ENCODE measurements at places on chromosomes 12 and 14.

DNA sequence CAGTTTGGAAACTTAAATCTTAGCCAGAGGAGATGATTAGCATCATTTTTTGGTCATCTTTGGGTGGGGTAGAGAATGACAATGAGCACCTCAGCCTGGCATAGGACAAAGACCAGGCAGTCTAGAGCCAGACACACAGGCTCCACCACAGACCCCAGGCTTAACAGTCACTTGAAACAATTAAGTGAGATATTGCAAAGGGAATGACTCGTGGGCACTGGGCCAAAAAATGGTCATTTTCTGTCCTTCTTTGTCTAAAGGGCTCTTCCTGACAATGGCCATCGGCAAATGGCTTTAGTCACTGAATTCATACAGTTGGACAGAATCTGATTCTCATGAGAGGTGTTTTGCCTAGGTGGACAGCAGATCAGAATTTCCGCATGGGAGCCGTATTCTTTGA, 78.0 kb upstream of the DICER1 start:
- DNase-seq, result no peak

- no peak for DNase-seq
These were observed 21.2 kb upstream of the HSPB8 start for GRCh38 chr12:119157528-119157927.

DNA sequence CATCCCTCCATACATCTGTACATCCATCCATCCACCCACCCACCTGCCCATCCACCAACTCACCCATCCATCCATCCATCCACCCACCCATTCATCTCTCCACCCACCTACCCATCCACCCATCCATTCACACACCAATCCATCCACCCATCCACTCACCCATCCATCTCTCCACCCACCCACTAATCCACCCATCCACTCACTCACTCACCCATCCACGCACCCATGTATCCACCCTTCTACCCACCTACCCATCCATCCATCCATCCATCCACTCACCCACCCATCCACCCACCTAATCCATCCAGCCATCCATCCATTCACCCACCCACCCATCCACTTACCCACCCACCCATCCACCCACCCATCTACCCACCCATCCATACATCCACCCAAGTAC, 16.2 kb downstream of the GALNT9 start:
- no peak for DNase-seq

DNA sequence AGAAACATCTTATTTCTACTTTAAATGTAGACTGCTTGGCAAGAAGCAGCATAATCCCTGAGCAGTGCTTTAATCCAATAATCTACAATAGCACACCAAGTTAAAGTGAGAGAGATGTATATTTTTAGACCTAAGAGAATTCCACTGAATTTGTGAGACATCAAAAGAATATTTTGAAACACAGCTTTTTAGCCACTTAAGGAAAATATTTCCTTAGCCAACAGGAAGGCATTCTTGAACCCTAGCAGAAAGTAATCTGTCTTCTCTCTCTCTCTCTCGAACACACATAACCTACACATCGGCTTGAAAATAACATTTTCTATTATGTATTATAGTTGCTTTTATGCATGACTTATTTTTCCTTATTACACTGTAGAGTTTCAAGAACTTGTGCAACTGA, 34.0 kb downstream of the KITLG start:
- DNase-seq, result no peak

DNA sequence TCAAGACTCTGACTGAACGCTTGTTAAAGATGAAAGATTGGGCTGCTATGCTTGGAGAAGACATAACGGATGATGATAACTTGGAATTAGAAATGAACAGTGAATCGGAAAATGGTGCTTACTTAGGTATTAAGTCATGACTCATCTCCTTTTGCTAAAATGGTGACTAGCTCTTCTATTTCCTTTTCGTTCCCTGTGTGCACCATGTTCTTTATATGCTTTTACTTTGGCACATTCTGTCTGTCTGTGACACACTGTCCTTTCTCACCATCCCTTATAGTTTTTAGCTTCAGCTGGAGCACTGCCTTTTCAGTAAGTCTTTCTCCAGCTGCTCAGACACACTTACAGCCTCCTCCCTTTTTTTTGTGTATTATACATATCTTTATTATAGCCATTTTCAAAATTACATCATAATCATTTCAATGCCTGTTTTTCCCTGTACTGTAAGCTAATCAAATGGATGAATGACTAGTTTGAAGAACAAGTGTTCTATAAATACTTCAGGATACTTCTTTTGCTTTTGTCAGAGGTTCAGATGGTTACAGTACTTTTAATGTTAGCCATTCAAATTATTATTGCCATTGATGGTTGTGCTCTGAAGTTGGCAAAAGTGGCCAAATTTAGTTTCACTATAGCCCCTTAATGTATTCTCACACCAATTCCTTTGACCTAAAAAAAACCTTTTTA, 68.6 kb downstream of the MIA2 start:
- no peak for DNase-seq

DNA sequence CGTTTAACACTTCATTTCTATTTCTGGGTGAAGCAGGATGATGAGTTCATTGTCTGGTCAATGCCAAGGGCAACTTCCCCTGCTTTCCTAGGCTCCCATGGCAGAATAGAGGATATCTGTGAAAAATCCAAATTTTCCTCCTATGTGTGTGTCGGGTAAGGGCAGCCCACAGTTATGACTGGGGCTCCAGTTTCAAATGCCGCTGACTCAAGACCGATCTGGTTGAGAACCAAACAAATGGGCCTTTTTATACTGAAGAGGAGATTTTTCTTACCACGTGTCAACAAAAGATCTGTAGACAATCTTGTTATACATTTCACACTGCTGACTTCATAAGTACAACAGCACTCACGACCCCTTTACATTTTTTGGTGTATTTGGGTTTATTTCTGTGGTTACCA, 120.8 kb downstream of the CHST11 start:
- no peak for DNase-seq

- no peak for DNase-seq
These were observed 196.2 kb upstream of the FOXG1 start for GRCh38 chr14:28570391-28570790.

- DNase-seq, result no peak
These were observed 57.3 kb upstream of the E2F7 start for GRCh38 chr12:77122661-77123060.

DNA sequence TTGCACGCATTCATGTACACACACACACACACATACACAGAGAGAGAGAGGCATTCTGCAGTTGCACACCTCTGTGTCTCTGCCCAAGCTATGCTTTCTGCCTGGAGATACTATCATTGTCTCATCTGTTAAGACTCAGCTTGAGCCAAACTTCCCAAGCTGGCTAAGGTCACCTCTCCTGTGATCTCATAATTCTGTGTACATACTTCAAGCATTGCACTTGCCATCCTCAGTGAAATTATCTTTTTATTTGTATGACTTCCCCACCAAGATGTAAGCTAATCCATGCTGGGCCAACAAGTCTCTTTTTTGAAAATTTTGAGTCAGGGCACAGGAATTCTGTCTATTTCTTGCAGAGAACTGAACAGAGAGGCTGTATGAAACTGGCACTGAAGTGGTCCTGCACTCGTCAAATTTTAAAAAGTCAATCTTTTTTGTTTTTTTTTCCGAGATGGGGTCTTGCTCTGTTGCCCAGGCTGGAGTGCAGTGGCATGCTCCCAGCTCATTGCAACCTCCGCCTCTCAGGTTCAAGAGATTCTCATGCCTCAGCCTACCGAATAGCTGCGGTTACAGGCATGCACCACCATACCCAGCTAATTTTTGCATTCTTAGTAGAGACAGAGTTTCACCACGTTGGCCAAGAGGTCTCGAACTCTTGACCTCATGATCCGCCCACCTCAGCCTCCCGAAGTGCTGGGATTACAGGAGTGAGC, 44.3 kb downstream of the TMTC1 start:
- no peak for DNase-seq

DNA sequence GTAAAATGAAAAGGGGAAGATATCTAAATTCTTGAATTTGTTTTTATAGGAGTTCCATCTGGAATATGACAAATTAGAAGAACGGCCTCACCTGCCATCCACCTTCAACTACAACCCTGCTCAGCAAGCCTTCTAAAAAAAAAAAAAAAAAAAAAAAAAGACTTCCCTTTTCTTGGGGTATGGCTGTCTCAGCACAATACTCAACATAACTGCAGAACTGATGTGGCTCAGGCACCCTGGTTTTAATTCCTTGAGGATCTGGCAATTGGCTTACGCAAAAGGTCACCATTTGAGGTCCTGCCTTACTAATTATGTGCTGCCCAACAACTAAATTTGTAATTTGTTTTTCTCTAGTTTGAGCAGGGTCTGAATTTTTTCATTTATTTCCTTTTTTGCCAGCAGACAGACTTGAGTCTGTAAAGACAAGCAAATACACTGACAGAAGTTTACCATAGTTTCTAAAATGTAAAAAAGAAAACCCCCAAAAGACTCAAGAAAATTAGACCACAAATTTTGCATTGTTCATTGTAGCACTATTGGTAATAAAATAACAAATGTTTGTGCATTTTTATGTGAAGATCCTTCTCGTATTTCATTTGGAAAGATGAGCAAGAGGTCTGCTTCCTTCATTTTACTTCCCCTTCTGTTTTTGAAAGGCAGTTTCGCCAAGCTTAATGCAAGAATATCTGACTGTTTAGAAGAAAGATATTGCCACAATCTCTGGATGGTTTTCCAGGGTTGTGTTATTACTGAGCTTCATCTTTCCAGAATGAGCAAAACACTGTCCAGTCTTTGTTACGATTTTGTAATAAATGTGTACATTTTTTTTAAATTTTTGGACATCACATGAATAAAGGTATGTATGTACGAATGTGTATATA, 12.1 kb upstream of the KCNMB4 start:
- peak; percentile 85 for DNase-seq

DNA sequence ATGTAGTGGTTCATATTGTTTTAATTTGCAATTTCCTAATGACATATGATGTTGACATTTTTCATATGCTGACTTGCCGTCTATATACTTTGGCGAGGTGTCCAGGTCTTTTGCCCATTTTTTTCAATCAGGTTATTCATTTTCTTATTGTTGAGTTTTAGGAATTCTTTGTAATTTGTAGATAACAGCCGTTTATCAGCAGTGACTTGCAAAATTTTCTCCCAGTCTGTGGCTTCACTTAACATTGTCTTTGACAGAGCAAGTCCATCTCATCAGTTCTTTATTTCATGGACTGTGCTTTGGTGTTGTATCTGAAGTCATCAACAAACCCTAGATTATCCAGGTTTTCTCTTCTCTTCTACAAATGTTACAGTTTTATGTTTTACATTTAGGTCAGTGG, 12.6 kb upstream of the KLHDC2 start:
- DNase-seq, result no peak

GRCh38 chr12:27840229-27840999, 60.4 kb upstream of the MANSC4 start:
- DNase-seq, result no peak

DNA sequence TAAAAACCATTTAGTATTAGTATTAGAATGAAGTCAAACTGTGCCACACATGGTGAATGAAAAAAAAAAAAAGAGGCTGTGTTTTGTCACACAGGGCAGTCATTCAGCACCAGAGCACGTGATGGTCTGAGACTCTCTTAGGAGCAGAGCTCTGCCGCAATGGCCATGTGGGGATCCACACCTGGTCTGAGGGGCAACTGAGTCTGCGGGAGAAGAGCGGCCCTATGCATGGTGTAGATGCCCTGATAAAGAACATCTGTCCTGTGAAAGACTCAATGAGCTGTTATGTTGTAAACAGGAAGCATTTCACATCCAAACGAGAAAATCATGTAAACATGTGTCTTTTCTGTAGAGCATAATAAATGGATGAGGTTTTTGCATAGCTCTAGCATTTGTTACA, 12.2 kb upstream of the BDKRB1 start:
- no peak for DNase-seq

GRCh38 chr12:98471085-98471484, 44.3 kb upstream of the TMPO start:
- DNase-seq, result no peak

DNA sequence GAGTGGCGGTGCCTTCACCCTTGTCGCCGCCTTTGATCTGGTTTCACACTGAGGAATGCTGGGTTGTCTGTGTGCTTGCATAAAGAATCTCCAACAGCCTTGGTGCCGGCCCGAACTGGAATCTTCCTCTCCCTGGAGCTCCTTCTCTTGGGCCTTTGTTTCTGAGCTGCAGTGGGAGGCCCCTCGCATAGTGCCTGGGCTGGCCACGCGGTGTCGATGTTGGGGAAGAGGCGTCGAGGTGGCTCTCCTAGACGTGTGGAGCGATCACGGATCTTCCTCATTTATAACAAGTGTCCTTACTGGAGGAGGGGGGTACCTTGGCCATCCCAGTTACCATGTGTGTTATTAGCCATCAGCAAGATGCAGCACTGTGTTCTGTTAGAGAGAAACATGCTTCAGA, 60.6 kb downstream of the ADGRD1 start:
- no peak for DNase-seq

GRCh38 chr12:52221912-52222457, 11.1 kb upstream of the KRT7 start:
- peak; percentile 85 for DNase-seq

- DNase-seq, result no peak
These were observed 163.4 kb downstream of the SRGAP1 start for GRCh38 chr12:64007853-64008252.

GRCh38 chr12:122395319-122395718, 27.1 kb downstream of the CLIP1 start:
- no peak for DNase-seq

DNA sequence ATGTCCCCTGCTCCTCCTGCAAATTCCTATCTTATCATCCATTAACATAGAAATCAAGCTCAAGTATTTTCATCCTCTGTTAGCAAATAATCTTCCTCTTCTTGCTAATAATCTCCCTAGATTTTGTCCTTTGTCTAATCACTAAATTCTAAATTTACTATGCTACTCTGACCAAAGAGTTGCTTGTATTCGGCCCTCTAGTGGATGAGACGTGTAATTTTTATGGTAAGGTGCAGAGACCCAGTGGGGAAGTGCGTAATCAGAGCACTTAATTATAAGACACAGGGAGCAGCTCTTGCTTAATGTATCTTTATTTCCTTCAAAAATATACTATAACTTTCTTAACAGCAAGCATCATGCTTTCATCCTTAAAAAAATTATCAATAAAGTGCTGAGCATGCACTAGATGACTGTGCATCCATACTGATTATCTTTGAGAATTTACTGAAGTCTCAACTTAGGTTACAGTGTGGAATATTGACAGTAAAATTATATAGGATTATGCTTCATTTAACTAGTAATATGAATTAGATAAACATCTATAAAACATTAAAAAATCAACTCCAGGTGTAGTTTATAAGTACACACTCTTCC, 212.6 kb downstream of the SLC16A7 start:
- DNase-seq, result peak; percentile 81

DNA sequence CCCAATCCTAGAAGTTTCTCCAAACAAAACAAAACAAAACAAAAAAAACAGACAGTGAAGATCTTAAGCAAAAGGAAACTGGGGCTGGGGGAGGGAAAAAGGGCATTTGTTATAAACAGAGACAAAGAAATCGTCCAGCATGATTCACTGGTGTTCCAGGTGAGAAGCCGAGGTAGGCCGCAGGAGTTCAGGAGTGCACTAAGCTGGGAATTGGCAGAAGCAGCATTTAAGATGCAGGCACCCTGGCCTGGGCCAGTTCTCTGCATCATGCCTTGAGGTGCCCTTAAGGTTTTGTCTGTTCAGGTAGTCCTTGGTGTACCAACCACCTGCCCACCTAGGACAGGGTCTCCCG, 11.2 kb downstream of the TBX3 start:
- DNase-seq, result no peak

GRCh38 chr12:108357834-108358579, 18.9 kb upstream of the CMKLR1 start:
- DNase-seq, result no peak

Data from Karpas-422 (cell line).